Activated T-helper 9 cell treated with anti-CD3 and anti-CD28 coated beads, Interleukin-2, amount 50 U/mL, for 16 hours (primary cell): ENCODE measurements at places on chromosomes 4 and X.

- no peak for DNase-seq
Observed at GRCh38 chr4:138555108-138555507, 313.0 kb upstream of the SLC7A11 start.

GRCh38 chr4:76233529-76233928, 18.0 kb upstream of the FAM47E start:
- DNase-seq = no peak

DNA sequence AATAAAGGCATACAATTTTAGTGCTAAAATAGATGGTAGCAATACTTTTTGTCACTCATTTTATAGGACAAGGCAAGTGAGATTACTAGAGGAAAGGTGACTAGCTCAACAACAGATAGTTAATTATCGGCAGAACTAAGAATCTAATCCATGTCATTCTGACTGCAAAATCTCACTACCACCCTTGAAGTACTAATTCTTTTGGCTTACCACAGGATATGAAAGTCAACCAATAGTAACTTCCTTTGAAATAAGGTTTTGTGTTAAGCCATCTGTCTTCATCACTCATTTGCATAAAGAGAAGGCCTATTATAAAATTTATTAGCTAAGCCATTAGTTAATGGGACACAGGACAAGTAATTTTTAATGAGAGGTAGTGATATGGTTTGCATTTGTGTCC, 25.3 kb upstream of the ZMAT1 start:
- DNase-seq = no peak

- DNase-seq = no peak
Observed at GRCh38 chr4:10690185-10690907, 5.8 kb upstream of the CLNK start.

- DNase-seq = peak; percentile 54
Observed at GRCh38 chrX:102899940-102900916, 36.8 kb upstream of the RAB40AL start.

- no peak for DNase-seq
Observed at GRCh38 chr4:168797194-168797593, 212.9 kb downstream of the CBR4 start.

DNA sequence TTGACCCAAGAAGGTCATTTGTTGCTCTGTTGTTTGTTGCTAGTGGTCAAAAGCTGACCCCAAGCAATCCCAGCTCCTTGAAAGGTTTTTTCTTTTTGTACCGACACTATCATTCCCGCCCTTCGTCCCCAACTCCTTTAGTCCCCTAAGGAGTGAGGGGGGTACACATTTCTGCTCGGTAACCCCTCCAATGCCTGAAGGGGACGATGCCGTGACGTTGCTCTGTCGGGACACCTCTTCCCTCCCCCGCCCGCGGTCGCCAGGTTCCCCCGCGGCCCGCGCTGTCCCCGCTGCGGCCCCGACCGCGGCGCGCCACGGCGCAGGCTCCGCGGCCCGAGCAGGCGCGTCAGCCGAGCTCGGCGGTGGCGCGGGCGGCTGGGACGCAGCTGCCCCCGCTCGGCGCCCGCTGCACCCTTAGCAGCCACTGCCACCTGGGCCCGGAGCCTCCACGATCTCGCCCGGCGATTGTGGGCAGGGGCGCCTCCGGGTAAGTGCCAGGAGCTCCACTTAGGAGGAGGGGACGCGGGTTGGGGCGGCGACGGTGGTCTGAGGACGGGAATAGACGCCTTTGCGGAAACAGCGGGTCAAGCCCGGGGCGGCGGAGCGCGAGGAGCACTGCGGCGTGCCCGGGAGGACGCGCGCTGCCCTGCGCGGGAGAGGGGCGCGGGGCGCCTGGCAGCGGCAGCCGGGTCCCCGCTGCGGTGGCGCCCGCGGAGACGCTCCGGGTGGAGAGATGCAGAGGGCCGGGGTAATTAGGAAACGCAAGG, at the start of gene GLRB:
GLRB (plus strand) TSS at position 340 of the 767 bp plus-strand sequence. CDS start 1,875 bp downstream, outside the sequence.
- no peak for DNase-seq

DNA sequence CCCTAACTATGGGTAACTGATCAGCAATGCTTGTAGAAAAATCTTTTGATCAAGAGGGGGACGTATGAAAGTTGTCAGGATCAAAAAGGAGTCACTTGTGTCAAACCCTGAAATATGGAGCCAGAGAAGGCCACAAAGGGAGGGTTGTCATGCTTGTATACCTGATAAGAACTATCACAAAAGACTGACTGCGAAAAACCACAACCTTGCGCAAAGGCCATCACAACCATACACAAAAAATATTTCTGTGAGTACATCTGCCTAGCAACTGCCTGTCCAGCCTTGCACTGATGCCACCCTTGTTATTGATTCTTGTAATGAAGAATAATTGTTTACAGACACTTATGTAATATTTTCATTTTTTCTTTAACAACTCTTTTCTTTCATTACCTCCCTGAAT, 22.8 kb upstream of the EIF4E start:
- no peak for DNase-seq

DNA sequence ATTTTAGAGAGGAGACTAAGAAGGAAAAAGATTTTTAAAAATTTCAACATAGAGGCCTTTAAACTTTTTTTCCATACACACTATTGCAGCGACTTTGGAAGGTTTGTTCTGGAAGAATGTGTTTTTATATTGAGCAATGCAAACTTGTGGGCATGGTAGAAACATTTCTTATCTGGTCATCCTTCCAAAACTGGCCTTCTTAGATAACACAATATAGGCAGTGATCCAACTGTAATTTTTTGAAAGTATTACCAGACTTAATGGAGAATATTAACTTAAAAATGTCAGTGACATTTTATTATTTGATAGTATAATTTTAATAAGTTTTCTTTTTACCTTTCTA, 25.6 kb downstream of the FHDC1 start:
- DNase-seq = no peak

- no peak for DNase-seq
Observed at GRCh38 chr4:103067841-103068547, 8.6 kb downstream of the SLC9B2 start.

- DNase-seq = no peak
Observed at GRCh38 chrX:40154853-40155588, 57.3 kb upstream of the BCOR start.

- no peak for DNase-seq
Observed at GRCh38 chr4:6582889-6583490, 8.0 kb downstream of the MAN2B2 start.

DNA sequence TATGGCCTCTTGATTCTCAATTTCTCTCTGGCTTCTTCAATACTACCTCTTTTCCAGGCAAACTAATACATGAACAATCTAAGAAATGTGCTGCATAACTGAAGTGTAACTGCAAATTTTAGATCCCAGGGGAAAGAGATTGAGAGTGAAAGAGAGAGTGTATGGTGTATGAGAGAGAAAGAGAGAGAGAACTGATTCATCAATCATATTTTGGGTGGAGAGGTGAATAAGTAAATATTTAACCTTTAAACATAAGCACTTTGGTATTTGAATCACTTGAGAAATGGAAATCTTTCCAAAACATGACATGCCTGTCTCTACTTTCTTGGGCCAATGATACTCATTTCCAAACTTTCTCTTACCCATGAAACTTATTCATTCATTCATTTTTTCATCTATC, 147.2 kb upstream of the DIPK2B start:
- no peak for DNase-seq

DNA sequence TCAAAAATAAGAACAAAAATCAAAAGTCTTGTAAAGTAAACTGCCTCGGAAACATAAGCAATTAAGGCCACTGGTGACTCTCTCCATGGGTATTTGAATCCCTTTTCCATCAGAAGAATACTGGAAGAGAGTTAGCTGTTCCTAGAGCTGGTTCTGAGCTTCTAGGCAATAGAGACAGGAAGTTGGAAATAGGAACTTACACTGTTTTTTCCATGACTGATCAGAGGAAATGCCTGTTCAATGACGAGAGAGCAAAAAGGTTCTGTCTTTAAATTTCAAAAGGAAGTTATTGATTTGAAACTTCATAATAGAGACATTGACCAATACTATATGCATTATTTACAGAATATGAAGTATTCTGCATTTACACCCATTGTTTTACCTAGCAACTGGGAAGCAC, 503.5 kb upstream of the ARX start:
- no peak for DNase-seq

- no peak for DNase-seq
Observed at GRCh38 chrX:95059909-95060308, 1385.9 kb downstream of the FAM133A start.

GRCh38 chr4:79317711-79318110, 8.2 kb downstream of the NAA11 start:
- DNase-seq = no peak
